Fibroblast of skin of scalp (primary cell): ENCODE measurements at places on chromosomes 12 and 14.

- no peak for DNase-seq
Observed at GRCh38 chr12:100913872-100914592, 119.5 kb downstream of the ANO4 start.

- DNase-seq, result no peak
Observed at GRCh38 chr12:19404242-19404880, 34.9 kb upstream of the AEBP2 start.

- no peak for DNase-seq
Observed at GRCh38 chr12:105198961-105199360, 37.0 kb downstream of the APPL2 start.

- no peak for DNase-seq
Observed at GRCh38 chr12:716506-716905, 35.9 kb upstream of the WNK1 start.

GRCh38 chr12:122989874-122990419 lies 9.5 kb downstream of the ARL6IP4 start:
- no peak for DNase-seq

DNA sequence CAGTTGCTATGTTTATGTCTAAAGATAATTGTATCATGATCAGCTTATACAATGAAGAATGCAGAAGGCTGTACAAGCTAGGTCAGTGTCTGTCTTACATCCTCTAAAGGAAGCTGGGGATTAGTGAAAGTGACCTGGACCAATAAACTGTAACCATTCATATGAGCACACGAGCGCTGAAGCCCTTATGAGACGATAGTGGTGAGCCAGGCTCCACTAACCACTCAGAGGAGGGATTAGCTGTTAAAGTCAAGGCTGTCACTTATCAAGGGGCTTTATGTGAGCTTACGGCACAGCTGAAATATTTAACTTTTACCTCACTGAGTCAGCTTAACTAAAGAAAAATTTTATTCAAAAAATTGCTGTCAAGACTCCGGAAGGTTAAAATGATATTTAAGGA lies 30.3 kb downstream of the NDUFA12 start:
- peak; percentile 19 for DNase-seq

GRCh38 chr14:22438742-22439141 lies 150.3 kb downstream of the DAD1 start:
- DNase-seq, result no peak

- DNase-seq, result no peak
Observed at GRCh38 chr14:23443411-23443812, 8.0 kb upstream of the MYH7 start.

GRCh38 chr12:3636328-3636727 lies 116.6 kb downstream of the CRACR2A start:
- DNase-seq, result no peak

GRCh38 chr14:75369506-75369905 lies 58.3 kb upstream of the JDP2 start:
- no peak for DNase-seq

- DNase-seq, result no peak
Observed at GRCh38 chr12:53712059-53712643, 15.1 kb downstream of the CALCOCO1 start.

- DNase-seq, result no peak
Observed at GRCh38 chr14:24662753-24663152, 28.8 kb upstream of the GZMB start.

- no peak for DNase-seq
Observed at GRCh38 chr12:25824734-25825133, 133.7 kb upstream of the RASSF8 start.

GRCh38 chr12:81401241-81401640 lies 323.4 kb downstream of the ACSS3 start:
- DNase-seq, result no peak

DNA sequence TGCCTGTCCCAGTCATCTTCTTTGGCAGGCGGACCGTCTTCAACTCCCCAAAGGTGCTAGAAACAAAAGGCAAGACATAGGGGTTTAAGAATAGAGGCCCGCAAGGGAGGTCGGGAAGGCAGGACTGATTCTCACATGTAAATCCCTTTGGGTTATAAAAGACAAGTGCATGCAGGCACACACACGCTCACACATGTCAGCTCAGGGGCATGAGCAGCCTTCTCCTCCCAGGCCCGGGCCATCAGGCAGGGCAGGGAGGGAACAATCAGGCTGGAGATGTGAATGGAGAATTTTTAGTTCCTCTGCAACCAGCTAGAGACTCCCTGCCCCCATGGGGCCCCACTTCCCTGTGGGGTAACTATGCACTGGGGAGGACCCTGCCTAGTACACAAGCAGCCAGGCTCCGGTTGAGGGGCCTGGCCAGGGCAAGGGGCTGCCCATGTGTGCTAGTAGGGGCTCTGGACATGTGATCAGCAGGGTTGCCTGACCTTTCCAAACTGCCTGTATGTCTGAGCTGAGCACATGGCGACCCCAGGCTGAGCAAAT lies 107.2 kb downstream of the RBM19 start:
- no peak for DNase-seq

DNA sequence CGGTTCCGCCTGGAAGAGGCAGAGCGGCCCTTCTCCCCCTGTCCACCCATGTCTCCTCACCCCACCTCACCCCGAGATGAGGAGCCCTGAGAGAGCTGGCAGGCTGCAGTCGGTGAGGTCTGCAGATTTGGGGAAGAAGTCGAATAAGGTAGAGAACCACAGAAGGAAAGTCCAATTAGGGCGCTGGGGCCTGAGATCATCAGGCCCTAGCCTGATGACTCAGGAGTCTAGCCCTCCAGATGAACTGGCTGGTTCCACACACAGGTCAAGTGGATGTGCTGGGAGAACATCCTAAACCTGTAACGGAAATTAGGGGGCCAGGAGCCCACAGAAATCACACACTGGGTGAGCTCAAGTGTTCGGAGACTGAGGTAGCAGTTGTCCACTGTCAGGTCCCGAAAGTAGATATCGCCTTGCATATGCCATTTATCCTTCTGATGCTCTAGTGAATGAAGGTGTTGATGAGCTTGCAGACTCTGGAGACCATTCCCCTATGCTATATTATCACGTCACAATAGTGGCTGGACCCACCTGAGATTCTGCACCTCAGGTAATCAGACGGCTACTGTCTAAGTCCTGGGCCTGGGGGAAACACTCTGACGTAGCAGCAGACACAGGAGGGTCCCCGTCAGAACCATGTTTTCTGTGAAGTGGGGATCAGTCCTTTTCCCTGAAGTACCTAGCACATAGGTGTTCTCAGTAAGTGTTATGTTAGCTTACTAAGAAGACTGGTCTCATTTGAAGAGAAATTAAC lies 886 bp upstream of the METTL17 start:
- DNase-seq, result no peak

GRCh38 chr14:70190156-70190555 lies 1.4 kb upstream of the SLC8A3 start:
- no peak for DNase-seq

GRCh38 chr14:63012171-63012570 lies 33.1 kb downstream of the KCNH5 start:
- DNase-seq, result no peak

- DNase-seq, result no peak
Observed at GRCh38 chr12:127277882-127278281, 989.1 kb upstream of the TMEM132C start.

- DNase-seq, result peak; percentile 70
Observed at GRCh38 chr12:132445884-132446632, 43.9 kb upstream of the FBRSL1 start.

- DNase-seq, result no peak
Observed at GRCh38 chr14:20680363-20680762, 4.0 kb upstream of the RNASE4 start.

- DNase-seq, result no peak
Observed at GRCh38 chr14:31944256-31945073, 132.6 kb upstream of the ARHGAP5 start.

GRCh38 chr14:105419195-105420091 lies at the start of gene MTA1:
TSS of gene MTA1 (plus strand) at chr14:105419827. CDS start at chr14:105420036, 209 bp downstream.
- peak; percentile 56 for DNase-seq

DNA sequence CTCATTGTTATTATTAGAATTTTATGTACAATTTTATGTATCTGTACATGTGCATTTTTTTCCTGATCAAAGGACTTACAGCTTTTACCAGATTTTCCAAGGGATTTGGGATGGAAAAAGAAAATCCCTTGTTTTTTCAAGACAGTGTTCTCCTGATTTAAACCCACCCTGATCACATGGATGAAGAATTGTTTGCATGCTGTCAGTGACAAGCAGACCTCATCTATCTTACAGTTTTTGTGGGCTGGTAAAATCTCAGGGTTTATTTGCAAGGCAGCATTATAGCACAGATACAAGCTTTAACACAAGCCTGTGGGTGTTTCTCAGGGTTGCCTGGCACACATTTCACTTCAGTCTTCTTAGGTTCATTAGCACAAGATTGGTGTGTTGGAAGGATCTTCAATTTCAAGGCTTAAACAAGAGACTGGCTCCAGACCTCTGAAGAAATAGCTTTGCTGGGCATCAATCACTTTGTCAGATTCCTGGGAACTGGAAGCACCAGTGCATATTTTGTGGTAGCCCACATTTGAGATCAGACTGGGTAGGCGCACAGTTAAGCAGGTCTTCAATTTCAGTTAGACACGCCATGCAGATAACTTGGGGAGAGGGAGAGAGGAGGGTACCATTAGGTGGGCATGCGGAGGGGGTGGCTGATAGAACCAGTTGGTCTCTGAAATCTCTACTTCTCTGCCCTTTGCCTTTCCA lies 118.0 kb downstream of the TBX5 start:
- DNase-seq, result no peak

- DNase-seq, result peak; percentile 87
Observed at GRCh38 chr14:69008421-69008884, 29.4 kb upstream of the ACTN1 start.

GRCh38 chr12:470133-470532 lies 10.4 kb downstream of the B4GALNT3 start:
- DNase-seq, result no peak

DNA sequence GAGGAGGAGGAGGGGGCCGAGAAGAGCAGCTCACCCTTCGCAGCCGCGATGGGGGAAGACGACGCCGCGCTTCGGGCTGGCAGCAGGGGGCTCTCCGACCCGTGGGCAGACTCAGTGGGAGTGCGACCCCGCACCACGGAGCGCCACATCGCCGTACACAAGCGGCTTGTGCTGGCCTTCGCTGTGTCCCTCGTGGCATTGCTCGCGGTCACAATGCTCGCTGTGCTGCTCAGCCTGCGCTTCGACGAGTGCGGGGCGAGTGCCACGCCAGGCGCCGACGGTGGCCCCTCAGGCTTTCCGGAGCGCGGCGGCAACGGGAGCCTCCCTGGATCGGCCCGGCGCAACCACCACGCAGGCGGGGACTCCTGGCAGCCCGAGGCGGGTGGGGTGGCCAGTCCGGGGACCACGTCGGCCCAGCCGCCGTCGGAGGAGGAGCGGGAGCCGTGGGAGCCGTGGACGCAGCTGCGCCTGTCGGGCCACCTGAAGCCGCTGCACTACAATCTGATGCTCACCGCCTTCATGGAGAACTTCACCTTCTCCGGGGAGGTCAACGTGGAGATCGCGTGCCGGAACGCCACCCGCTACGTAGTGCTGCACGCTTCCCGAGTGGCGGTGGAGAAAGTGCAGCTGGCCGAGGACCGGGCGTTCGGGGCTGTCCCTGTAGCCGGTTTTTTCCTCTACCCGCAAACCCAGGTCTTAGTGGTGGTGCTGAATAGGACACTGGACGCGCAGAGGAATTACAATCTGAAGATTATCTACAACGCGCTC lies 745 bp downstream of the TRHDE start:
- DNase-seq, result peak; percentile 30

DNA sequence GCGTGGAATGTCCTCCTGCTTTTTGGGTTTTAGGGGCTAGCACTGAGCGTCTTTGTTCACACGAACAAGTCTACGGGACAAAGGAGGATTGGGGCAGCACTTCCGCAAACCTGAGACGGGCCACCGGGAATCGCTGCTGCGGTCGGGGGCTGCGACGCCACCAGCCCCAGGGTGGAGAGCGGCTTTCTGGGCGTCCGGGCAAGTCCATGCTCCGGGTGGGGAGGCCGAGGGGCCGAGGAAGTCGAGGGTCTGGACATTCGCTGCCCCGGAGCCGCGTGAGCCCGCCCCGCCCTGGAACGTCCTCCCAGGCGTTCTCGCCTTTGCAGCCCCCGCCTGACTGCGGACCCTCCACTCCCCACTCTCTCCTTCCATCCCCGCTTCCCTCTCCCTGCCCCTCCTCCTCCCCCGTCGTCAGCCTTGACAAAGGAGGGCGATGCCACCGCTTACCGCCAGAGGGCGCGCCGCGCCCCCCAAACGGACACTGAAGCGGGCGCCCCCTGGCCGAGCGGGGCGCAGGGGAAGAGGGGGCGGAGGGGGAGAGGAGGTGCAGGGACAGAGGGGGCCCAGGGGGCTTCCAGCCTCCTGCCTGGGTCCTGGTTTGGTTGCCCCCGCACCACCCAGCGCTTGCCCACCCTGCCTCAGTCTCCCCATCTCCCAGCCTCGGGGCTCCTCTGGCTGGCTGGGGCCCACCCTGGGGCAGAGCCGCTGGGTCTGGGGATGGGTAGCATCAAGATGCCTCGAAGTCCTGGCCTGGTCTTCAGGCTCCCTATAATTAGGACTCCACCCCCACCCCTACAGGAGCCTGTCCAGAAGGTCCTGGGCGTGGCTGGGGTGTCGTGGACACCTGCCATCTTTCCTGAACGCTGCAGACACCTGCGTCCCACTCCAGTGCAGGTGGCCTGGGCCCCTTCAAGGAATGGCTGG lies 39.1 kb upstream of the INF2 start:
- DNase-seq, result peak; percentile 52

GRCh38 chr12:65878540-65878939 lies 54.3 kb downstream of the HMGA2 start:
- DNase-seq, result peak; percentile 48

DNA sequence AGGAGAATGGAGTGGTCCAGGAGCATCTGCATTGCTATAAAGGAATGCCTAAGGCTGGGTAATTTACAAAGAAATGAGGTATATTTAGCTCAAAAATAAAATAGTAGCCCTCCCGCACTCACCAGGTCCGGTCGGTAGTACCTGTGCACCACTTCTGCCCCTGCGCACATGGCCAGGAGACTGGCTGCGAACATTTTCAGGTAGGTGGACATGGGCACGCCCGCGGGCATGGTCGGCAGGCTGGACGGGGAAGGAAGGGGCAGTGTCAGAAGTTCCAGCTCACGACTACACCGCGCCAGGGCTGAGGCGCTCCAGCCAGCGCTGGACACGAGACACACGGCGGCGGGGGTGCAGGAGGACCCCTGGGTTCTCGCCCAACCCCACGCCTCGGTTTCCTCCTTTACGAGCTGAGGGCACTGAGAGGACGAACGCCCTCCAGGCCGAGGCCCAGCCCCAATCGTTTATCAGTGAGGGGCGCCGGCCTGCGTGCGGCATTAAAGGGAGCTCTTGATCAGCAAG lies 9.1 kb upstream of the TDG start:
- peak; percentile 10 for DNase-seq

DNA sequence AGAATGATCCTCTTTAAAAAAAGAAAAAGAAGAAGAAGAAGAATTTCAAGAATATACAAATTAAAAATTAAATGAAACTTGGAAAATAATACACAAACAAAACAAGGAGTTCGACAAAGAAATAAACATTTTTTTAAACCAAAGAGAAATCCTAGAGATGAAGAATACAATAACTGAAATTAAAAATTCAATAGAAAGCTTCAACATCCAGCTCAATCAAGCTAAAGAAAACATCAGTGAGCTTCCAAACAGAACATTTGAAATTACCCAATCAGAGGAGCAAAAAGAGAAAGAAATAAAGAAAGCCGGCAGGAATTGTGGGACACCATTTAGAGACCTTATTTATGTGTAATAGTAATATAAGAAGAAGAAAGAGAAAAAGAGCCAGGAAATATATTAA lies 37.2 kb upstream of the RHOJ start:
- DNase-seq, result no peak

- peak; percentile 80 for DNase-seq
Observed at GRCh38 chr14:27392153-27392552, 794.3 kb upstream of the NOVA1 start.
